ENCODE measurements at places on chromosomes 6 and 20.

GRCh38 chr6:128483472-128484135 is 36.8 kb downstream of the PTPRK start:
- DNase-seq: no peak

GRCh38 chr6:167238146-167238693 is 52.9 kb upstream of the UNC93A start:
- DNase-seq: no peak

- DNase-seq: no peak
Observed at GRCh38 chr20:19682249-19682648, 75.8 kb upstream of the RIN2 start.

DNA sequence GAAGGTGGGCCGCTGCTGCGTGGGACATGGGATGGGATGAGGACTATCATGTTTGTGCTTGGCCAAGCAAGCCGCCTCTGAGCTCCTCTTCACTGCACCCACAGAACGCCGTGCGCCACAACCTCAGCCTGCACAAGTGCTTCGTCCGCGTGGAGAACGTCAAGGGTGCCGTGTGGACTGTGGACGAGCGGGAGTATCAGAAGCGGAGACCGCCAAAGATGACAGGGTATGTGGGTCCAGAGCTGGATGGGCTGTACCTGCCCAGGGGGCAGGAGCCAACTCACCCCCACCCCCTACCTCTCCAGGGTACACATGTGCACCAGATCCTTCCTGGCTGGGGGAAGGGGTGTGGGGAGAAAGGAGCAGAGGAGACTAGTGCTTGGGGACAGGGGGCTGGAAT is 43.5 kb upstream of the MDFI start:
- DNase-seq: no peak

DNA sequence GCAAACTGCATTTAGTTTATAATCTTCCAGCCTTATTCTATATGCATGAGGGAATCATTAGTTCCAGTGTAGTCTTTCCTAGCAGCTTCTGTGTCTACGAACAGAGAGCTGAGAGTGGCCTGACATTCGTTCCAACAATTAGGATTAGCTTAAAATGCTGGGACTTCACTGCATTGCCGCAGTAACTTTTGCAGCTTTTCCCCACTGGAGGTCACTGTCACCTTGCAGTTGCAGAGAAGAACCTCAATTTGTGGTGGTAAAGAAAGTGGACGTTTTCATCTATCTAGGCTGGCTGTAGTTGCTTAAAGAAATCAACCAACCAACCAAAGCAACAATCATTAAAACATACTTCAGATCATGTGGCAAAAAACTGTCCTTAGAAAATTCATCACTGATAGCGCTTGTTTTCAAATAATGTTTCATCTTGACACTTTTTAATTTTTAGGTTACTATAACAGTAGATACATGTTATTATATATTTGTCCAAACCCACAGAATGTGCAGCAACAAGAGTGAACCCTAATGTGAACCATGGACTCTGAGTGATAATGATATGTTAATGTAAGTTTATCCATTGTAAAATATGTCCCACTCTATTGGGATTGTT is 12.2 kb downstream of the MYLK4 start:
- DNase-seq: peak; percentile 57

DNA sequence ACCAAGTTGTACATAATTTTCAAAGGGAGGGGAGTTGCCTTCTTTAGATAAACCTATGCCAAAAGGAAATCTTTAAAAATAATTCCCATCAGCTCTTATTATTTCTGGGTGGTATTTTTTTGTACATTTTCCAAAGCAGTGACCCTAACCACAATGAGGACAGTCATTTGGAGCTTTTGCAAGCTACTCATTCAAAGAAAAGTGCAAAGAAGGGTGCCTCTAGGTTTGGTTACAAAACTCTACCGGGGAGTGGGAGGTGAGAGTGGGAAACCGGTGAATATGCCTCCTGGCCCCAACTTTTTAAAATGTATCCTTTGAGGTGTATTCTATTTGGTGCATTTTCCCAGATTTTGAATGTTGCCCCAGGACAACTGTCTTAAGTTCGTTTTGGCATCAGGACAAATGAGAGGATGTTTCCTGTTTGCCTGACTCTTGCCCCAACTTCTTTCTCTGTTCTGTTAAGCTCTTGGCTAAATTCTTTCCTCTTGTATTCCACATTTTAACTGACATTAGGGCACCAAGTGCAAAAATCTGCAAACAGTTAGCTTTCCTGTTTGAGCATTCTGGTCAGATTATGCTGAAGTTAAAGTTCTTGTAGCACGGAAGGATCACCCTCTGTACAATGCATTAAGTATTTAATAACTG is 78.9 kb downstream of the SLX4IP start:
- DNase-seq: no peak

DNA sequence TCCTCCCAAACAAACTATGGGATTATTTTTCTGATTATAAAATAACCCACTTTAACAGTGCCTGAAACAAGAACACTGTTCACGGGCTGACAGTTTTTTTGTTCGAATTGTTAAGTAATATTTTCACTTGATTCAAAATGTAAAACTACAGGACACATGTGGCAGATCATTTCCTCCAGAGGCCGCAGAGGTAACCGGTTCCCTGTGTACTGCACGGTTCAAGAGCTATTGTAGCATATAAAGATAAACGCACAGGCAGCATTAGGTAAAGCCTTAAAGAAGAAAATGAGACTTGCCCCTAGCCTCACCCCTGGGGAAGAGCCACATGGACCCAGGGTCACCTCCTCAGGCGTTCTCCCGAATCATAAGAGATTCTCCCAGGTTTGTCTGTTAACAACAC is 181.3 kb upstream of the AFDN start:
- DNase-seq: no peak

DNA sequence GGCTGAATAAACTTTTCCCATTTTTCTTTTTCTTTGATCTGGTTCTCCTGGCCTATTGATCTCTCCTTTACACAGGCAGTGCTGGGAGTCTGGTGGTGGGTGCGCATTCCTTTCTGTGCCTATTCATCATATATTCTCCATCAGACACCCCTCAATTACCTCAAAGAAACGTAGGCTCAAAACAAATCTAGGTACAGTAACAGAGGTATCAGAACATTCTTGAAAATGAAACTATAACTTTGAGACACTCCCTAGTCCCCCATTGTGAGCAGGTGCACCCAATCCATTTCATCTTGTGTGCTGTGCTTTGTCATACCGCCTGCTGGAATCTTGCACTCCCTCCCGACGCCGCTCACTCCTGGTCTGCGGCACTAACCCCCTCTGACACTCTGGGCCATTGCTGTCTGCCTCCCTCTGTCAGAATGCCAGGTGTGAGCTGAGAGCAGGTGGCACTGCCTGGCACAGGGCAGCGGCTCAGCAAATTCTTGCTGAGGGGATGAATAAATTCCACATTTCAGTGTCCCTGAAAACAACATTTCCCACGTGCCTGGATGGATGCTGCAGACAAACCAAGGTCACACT is 303.4 kb upstream of the EXOC2 start:
- no peak for DNase-seq

GRCh38 chr6:151376440-151376839 is 14.9 kb downstream of the ZBTB2 start:
- peak; percentile 28 for DNase-seq
